GM13976 (cell line): ENCODE measurements at places on chromosomes 6 and 20.
A peak's percentile ranks its signal among the peaks of the same experiment; 100 is the strongest.

DNA sequence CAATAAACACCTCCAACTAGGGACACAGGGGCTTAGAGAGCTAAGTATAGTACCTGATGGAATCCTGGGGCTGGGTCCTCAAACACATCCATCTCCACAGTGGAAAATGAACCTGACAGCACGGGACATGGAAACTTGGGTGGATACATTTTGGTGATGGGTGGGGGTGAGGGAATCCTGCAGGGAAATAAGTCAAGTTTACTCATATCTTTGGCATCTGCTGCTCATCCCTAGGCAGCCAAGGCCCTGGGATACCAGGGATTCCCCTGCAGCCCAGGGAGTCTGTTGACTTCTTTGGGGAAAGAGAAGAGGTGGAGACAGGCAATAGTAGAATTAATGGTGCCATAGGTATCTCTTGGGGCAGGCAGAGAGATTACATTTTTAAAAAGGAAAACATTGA, 6.6 kb downstream of the APOBEC2 start:
- no peak for DNase-seq

GRCh38 chr6:117906958-117907600, at the start of gene SLC35F1:
TSS of gene SLC35F1 (plus strand) at chr6:117907264.
- DNase-seq = peak; percentile 73

- DNase-seq = no peak
Observed at GRCh38 chr20:51715856-51716185, 52.4 kb downstream of the ATP9A start.

GRCh38 chr6:2616811-2617210, 133.9 kb downstream of the MYLK4 start:
- DNase-seq = no peak

- no peak for DNase-seq
Observed at GRCh38 chr6:19465760-19466159, 371.4 kb upstream of the ID4 start.

GRCh38 chr6:15299430-15300131, 53.7 kb downstream of the JARID2 start:
- DNase-seq = peak; percentile 69

DNA sequence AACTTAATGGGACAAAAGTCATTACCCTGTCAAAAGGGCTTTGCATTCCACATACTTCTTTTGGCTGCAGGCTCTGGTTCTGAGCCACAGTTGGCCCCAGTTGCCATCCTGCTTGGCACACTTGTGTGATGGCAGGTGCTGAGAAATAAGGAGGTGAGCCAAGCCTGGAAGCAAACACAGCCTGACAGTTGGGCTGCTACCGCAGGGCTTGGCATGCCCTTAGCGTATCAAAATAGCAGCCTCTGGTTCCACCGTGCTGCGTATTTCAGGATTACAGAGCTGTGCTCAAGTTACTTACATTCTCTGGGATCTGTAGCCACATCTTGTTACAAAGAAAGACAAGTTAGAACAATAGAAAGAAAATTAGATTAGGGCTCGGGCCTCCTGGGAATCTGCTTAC, 11.1 kb downstream of the MTHFD1L start:
- DNase-seq = no peak

DNA sequence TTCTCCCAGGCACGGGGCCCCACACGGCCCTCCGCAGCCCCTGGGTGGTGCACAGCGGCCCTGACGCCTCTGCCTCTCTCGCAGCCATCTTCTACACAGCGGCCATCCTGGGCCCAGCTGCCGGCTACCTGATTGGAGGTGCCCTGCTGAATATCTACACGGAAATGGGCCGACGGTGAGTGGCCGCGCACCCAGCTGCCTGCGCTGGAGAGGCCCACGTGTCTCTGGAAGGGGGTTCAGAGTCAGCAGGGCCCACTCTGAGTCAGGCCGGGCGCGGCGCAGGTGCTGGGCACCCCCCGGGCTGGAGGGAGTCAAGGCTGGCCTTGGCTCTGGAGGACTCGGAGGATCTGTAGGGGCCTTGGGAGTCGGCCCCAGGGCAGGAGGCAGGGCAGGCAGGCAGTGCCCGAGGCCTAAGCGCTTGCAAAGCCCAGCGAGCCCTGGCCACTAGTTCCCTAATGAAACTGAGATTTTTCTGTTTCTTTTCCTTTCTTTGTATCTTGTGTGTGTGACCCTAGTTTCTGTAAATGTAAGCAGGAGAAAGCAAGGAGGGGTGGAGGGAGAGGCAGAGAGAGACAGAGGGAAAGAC, 16.4 kb downstream of the SLCO4A1 start:
- no peak for DNase-seq

DNA sequence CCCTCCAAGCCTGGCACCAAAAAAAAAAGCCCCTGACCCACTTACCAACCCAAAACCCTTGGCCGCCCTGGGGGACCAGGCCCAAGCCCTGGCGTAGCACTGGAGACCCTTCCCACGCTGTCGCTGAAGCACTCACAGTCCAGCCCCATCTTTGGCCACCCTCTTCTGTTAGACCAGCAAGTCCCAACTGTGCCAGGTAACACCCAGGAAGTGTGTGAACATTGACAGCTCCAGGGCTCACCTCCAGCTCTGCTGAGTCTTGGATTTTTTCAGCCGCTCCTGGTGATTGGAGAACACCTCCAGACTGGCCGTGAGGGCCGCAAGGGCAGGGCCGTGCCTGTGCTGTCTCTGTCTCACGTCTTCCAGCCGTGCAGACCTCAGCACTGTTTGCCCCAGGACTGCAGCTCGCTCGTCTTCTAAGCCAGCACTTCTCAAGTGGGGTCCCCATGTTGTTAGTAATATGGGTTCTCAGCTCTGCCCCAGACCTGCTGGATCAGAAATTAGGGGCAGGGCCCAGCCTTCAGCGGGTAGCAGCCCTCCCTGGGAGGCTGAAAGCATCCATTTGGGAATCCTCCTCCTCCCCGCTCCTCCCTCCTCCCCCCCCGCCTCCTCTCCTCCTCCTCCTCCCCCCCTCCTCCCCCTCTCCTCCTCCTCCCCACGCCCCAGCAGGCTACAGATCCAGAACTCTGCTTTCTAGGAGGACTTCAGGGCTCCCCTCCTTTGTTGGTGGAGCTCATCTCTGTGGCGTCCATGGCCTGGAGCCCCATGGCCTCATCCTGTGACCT, 18.1 kb downstream of the NPEPL1 start:
- DNase-seq = no peak

DNA sequence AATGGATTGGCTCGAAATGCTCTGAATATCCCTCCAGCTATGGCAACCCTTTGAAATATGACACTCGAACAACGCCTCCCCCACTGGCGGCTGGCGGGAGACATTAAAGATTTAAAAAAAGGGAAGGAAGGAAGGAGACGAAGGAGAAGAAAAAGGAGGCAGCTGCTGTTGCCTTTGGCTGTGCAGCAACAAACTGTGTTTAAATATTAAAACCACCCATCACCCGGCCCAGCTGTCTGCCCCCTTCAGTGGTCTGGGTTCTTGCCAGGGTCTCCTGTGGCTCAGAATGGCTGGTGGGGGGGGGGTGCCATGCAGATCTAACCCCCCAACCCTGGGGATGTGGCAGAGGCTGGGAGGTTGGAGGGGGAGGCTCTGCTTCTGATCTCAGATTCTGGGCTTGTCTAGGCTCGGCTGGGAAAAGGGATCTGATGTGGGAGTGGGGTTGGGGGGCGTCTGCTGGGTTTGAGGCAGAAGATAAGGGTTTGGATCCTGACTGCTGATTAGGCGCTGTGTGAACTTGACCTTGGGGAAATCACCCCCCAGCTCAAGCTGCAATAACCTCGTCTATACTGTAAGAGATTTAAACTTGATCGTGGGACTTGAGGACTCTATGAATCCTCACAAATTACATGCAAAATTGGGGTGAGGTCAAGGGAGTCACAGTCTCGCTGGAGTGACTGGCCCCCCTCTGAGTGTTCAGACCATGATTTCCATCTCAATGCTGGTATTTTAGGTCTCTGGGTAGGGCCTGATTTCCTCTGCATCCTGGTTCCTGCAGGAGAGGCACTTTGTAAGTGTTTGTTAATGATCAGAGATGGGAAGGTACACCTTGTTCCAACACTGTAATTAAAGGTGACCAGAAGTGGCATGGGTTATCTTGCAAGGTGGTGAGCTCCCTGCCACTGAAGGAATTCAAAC, 40.3 kb upstream of the BLCAP start:
- DNase-seq = no peak

- DNase-seq = no peak
Observed at GRCh38 chr20:50691573-50692551, 520 bp upstream of the RIPOR3 start.
